ENCODE measurements at places on chromosomes 13 and 19. TPM values are rescaled to one million over a fixed set of nuclear protein-coding genes. Genes with fewer than 3 reads are reported as not detected.

Gene PRRG2
- total RNA-seq = 3.8 TPM

DNA sequence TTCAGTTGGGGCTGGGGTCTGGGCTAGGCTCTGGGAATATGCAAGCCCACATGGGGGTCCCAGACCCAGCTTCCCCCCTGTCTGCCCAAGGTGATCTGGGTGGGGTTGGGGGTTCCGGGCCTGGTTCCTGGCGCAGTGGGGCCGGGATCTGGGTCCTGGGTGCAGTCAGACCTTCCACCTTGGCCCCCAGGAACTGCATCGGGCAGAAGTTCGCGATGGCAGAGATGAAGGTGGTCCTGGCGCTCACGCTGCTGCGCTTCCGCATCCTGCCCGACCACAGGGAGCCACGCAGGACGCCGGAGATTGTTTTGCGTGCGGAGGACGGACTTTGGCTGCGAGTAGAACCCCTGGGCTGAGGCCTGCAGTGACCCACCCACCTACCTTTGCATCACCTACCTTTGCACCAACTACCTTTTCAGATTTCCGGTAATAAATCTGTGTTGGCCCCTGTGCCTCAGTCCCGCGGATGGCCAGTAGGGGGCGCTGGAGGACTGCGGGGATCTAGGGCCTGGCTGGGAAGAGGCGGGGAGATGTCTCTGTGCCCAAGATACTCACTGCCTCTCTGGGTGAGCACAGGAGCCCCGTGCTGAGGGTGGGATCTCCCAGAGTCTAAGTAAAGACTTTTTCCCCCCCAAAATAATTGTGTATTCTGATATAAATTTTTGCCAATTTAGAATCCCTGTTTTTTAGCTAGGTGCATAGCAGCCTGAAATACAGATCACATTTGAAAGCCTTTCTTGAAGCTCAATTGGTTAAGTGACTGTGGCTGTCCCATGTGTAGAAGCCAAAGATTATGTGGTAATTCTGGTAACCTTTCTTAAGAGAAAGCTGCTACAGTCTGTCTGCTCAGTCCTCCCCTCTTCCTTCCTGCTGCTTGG, 11.5 kb upstream of the CYP4F3 start:
- no peaks in the 10 kb centered on the region for H3K27me3 ChIP-seq
- H3K4me1 ChIP-seq = no peaks in the 10 kb centered on the region
- no peak overlapping the region for H3K27ac ChIP-seq
- H3K36me3 ChIP-seq = no peaks in the 10 kb centered on the region
- DNase-seq = peak; percentile 94

DNA sequence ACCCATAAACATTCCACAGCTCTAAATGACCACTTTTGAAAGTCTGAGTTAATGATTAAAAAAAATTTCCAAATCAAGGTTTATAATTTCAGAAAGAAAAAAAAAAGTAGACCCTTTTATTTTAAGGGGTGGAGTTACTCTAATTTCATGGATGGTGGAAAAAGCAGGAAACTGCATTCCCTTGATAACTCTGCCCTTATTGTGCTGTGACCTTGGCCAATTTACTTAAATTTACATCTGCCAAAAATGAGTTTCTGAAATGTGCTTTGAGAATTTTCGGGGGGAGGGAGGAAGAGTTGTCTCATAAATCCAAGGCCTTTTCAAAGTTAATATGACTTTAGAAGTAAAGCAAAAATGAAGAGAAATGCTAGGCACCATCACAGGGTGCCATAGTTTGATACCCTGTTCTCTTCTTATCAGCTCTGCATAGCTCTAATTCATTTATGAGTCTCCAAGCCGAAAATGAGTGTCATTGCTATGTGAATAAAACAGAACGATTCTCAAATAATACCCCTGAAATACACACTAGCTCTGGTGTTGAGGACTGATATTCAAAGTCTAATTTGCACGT, 367.0 kb downstream of the DACH1 start:
- no peaks in the 10 kb centered on the region for H3K4me1 ChIP-seq
- H3K4me3 ChIP-seq = no peak overlapping the region
- no peaks in the 10 kb centered on the region for H3K36me3 ChIP-seq
- H3K27me3 ChIP-seq = no peaks in the 10 kb centered on the region

Gene RASAL3
- total RNA-seq = 27.1 TPM

DNA sequence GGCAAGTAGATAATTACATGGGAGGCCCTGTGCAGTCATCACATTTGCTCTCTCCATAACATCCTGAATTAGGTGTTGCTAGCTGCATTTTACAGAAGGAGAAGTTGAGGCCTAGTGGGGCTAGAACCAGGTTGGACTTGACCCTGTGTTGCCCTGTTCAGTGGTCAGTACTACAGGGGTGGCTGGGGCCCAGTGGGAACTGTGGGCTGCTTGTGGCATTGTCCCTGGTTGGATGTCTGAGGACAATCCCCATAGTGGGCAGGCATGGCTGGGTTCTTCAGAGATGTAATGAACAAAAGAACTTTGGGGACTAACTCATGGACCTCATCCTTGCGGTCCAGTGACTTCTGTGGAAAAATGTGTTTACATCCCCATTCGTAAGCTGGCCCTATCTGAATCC, 38.9 kb downstream of the MTUS2 start:
- H3K36me3 ChIP-seq = no peaks in the 10 kb centered on the region
- H3K27ac ChIP-seq = no peak overlapping the region
- peak; percentile 27 for DNase-seq
- H3K4me1 ChIP-seq = peaks cover 38% of the 10 kb centered on the region
- H3K4me3 ChIP-seq = no peak overlapping the region
- no peaks in the 10 kb centered on the region for H3K27me3 ChIP-seq

GRCh38 chr19:48445256-48445605, 552 bp upstream of the GRWD1 start:
- H3K36me3 ChIP-seq = peaks cover 16% of the 10 kb centered on the region
- no peaks in the 10 kb centered on the region for H3K27me3 ChIP-seq
- H3K4me3 ChIP-seq = peak overlapping the region; percentile 90
- H3K4me1 ChIP-seq = peaks cover 26% of the 10 kb centered on the region

Gene ZFR2
- not detected for total RNA-seq

DNA sequence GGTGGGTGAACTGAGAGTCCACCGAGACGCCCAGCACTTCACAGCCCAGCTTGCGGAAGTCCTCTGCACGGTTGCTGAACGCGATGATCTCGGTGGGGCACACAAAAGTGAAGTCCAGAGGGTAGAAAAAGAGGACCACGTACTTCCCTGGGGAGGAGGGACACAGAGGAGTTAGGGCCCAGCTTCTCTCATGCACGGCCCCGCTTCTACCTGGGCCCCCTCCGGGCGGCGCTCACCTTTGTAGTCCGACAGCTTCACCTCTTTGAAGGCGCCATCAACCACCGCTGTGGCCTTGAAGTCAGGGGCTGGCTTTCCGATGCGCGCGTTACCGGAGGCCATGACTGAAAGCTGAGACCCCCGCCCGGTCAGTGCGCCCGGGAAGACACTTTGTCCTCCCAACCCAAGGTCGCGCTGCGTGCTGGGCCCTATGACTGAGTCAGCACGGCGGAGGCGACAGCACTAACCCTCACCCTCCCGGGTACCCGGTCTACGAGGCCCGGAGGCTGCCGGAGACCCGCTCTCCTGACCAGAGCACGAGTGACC, 606 bp downstream of the PRDX2 start:
- H3K27me3 ChIP-seq = no peaks in the 10 kb centered on the region
- DNase-seq = peak; percentile 62
- peak overlapping the region; percentile 62 for H3K27ac ChIP-seq
- peaks cover 31% of the 10 kb centered on the region for H3K4me1 ChIP-seq
- peaks cover 6% of the 10 kb centered on the region for H3K36me3 ChIP-seq

GRCh38 chr13:79937311-79937710, 403.6 kb downstream of the SPRY2 start:
- no peaks in the 10 kb centered on the region for H3K36me3 ChIP-seq
- no peak for DNase-seq
- H3K4me1 ChIP-seq = no peaks in the 10 kb centered on the region
- H3K27ac ChIP-seq = no peak overlapping the region
- no peaks in the 10 kb centered on the region for H3K27me3 ChIP-seq
- no peak overlapping the region for H3K4me3 ChIP-seq
